ENCODE measurements at places on chromosomes 1 and 21. TPM values are rescaled to one million over a fixed set of nuclear protein-coding genes. Genes with fewer than 3 reads are reported as not detected.

Gene NLRP3
- 0.62 TPM for total RNA-seq

Gene PPIAL4G
- total RNA-seq, result not detected

Gene USH2A
- total RNA-seq, result under 0.01 TPM

Gene DCST2
- total RNA-seq, result 0.11 TPM

Gene C2CD2
- 34.4 TPM for total RNA-seq

Gene CELSR2
- total RNA-seq, result 3.4 TPM

Gene PROK1
- not detected for total RNA-seq

Gene VWA5B1
- not detected for total RNA-seq

Gene OR10R2
- total RNA-seq, result not detected

Gene LRRC52
- total RNA-seq, result not detected

Gene IRF6
- 0.62 TPM for total RNA-seq

Gene AJAP1
- total RNA-seq, result 0.11 TPM

Gene TNFRSF8
- total RNA-seq, result 0.37 TPM

Gene KCNE2
- total RNA-seq, result not detected

Gene PRKAA2
- 5.1 TPM for total RNA-seq

Gene EDARADD
- total RNA-seq, result 0.55 TPM

Gene AQP10
- not detected for total RNA-seq

Measured in uterine smooth muscle cell (primary cell).